RKO (cell line): ENCODE measurements at places on chromosomes 7 and 10.
A peak's percentile ranks its signal among the peaks of the same experiment; 100 is the strongest.

GRCh38 chr7:77461246-77461645, 45.1 kb upstream of the GSAP start:
- DNase-seq, result no peak

DNA sequence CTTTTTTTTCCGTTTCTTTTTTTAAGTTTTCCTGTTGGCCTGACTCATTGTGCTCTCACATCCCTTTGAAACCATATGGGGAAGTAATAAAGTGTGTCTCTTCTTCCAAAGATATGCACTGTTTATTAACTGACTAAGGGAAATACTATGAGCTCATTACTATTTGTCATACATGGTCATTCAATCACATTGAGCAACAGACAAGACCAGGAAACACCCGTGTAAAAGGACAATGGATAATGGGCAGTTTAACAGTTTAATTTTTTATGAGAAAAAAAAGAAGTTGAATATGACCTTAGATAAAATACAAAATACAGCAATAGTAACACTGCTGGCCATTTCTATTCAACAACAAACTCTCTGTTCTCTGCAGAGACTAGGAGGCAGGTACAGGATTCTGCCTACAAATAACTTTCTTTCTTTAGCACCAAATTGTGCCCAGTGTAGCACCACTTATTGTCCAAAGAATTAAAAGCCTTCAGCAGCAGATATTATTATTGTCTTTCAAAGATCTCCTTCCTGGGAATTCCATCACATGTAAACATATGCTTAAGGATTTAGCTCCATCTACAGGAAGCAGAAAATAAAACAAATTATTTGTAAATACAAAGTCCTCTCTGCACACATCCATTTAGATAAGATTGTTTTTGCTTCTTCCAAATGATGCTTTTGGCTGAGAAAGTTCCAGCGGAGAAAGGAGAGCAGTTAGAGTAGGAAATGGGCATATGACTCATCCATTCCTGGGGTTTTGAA, 55.0 kb upstream of the AKR1E2 start:
- peak; percentile 96 for DNase-seq

DNA sequence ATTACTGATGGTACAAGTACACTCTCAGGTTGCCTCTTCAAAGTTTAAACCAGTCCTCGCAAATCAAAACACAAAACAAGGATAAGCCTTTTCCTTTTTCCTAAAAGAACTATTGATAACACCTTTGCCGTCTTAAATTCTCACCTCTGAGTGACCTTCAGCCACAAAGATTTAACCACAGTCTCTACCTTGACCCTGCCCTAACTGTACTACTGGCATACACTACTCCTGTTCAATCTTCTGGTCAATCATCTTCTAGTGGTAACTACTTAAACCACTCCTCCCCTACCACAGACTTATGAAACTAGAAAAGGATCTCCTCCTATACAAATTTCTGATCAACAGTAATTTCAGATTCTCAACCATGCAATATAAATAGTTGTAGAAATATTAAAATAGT, 15.1 kb downstream of the UPF2 start:
- no peak for DNase-seq

DNA sequence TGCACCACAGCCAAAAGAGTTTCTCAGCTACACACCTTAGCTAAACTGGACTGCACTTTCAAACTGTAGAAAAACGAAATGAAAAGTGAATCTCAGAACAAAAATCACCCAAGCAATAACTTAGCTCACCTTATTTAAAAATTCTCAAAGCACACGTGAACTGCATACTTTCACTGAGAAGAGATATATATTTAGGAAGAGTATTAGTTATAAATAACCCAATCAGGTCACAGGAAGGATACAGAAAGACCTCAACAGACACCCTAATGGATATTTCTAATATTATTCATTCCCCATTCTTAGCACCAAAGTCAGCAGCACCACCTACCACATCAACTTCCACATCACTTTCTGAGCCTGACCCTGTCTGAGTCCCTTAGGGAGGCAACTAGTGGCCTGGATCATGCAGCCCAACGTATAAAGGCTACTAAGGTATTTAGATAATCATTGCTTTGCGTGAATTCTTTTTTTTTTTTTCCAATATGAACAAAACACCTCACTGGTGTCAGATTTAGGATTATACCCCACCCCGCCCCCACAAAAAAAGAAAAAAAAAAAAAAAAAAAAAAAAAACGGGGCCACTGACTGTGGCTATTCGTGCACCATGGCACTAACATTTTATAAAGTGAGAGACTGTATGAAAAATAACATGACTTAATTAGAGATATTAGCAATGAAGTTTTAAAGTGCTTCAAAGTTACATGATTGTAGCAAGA, 2.6 kb downstream of the ABI1 start:
- DNase-seq, result peak; percentile 63

DNA sequence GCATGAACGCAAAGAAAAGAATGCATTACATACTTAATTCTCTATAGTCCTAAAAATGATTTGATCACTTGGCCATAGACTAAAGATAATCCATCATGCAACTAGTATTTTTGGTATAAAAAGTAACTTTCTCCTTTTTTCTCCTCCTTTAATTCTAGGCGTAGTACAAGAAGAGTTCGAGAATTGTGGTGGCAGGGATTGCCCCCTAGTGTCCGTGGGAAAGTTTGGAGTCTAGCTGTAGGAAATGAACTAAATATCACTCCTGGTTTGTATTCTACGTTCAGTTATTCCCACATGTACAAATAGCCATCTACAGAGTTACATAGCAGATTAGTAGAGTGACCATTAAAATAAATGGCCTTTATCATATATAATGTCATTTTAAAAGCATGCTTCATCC, 45.5 kb upstream of the HELLS start:
- DNase-seq, result no peak

DNA sequence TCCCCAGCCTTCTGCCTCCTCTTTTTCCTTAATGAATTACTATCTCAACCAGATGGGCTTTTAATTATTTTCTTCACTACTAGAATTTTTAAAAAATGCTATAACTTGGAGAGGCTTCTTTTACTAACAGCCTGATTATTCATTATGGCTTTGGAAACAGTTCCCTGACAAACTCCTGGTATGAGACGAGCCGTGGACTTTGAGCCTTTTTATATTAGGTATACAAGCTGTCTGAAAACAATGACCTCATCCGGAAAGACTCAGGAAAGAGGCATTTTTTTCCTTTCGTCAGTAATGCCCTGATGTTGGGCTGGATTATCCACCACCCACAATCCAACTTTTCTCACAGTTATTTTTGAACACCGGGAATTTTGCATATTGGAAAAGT, 26.7 kb upstream of the ABLIM1 start:
- DNase-seq, result peak; percentile 59
